Activated naive CD4-positive, alpha-beta T cell (primary cell): ENCODE measurements at places on chromosomes 11 and 22.

DNA sequence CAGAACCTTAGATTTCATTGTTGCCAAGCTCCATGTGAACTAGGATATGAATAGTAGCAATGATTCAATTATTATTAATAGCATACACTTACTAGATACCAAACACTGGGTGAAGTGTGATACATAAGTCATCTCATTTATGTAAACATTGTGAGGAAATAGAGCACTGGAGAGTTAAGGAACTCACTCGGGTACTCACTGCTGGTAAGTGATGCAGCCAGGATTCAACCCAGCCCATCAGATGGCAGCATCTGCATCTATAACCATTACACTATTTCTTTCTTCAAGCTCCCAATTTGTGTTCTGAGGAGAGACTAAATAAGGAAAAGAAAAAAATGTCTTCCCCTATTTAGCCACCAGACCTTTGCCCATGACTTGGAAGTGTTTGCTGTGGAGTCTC, 10.2 kb upstream of the ALG8 start:
- DNase-seq = no peak

DNA sequence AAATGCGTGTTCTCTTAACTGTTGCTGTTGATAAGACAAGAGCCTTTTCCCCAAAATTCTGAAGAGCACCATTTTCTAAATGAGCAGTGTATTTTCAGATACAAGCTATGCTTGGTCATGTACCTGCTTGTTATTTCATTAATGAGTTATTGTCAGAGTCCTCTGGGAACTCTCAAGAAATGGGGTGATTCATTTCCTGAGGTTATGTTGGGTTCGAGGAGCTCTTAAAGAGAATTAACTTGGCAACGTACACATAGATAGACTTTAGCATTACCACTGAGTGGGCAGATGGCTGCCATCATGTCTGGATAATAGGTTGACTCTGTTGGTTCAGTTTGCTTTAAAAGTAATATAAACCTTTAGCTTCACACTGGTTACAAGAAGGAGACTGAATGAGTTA, 87.9 kb upstream of the SORL1-AS1 start:
- DNase-seq = no peak

- no peak for DNase-seq
These were observed 899 bp upstream of the KLHDC7B start for GRCh38 chr22:50544746-50545253.

DNA sequence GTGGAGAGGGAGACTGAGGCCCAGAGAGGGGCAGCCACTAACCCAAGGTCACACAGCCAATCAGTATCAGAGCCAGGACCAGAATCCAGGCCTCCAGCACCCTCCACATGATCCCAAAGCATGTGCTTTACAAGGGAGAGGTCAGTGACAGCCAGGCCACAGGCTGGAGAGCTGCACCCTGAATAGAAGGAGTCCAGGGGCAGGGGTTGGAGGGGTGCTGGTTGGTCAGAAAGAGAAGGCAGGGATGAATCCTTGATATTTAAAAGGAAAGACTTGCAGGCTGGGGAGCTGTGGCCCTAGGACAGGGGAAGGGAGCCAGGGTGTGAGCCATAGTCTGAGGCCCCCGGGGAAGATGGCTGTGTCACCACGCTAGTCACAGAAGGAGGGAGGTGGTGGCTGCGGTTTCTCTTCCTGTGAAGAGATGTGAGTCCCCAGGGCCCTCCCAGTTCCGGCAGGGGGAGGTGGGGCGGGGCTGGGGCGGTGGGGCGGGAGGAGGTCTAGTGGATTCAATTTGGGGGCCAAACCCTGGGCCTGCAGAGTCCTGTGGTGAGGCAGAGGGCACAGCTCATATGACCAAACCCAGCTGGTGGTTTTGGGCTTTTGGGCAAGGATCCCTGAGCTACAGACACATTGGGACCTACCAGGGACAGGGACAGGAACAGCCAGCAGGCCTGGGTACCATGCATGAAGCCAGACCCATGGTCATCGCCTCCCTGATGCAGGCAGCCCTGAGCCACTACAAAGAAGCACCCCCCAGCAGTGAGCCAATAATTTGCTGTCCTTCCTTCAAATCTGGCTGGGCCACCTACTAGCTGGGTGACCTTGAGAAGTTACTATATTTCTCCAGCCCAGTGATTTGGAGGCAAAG, 14.0 kb downstream of the RAC2 start:
- peak; percentile 78 for DNase-seq

DNA sequence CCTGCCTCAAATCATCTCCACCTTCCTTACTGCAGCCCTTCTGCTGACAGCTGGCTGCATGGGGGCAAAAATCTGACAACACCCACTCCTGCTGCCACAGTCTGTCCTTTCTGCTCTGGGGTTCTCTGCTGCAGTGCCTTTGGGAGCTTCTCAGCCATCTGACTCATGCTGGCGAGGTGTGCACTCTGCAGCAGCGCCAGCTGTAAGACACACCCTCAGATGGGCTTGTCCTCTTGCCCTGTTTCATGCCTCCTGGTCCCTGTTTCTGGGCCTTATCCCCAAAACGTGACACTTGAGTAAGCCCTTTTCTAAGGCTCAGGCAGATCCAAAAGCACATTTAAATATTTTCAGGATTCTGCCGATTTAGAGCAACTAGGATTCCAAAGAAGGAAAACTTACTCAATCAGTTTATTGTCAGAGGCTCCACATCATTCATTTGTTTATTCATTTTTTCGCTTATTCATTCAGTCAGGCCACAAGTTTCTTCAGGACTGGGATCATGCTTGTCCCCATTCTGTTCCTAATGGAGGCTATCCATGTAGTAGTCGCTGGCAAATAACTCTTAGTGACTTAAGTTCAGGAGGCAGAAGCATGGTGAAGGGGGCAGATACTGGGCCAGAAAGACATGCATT, 60.2 kb downstream of the SMIM38 start:
- no peak for DNase-seq

- no peak for DNase-seq
These were observed 5.8 kb downstream of the POLR2F start for GRCh38 chr22:37959231-37959825.

DNA sequence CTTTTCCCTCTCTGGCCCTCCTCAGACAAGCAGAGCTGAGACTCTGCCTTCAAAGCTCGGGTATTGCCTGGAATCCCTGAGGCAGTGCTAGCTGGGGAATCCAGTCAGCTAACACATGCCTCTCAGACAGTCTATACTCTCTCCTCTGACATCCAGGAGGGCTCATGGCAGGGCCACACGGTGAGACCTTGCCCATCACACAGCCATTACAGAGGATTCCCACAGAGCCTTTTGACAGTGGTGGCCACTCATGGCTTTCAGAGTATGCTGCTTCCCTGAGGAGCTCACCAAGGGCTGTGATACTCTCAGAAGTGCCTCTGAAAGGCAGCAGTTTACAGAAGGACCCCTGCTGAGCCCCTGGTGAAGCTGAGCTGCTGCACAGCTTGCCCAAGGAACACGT, 165.3 kb downstream of the RRAS2 start:
- no peak for DNase-seq

DNA sequence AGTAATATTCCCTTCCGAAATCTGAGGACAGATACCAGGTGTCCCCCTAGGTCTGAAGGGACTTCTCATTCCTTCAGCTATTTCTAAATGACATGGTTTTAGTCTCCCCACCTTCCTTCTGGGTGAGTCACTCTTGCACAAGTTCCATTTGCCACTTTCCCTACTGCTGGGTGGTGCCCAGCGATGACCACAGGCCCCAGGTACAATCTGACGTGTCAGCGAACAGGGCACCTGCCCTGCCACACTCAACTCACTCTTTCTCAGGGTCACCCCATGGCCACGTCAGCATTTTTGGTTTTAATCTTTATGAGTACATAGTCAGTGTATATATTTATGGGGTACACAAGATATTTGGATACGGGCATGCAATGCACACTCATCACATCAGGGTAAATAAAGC, 17.2 kb downstream of the POU2AF1 start:
- DNase-seq = no peak

DNA sequence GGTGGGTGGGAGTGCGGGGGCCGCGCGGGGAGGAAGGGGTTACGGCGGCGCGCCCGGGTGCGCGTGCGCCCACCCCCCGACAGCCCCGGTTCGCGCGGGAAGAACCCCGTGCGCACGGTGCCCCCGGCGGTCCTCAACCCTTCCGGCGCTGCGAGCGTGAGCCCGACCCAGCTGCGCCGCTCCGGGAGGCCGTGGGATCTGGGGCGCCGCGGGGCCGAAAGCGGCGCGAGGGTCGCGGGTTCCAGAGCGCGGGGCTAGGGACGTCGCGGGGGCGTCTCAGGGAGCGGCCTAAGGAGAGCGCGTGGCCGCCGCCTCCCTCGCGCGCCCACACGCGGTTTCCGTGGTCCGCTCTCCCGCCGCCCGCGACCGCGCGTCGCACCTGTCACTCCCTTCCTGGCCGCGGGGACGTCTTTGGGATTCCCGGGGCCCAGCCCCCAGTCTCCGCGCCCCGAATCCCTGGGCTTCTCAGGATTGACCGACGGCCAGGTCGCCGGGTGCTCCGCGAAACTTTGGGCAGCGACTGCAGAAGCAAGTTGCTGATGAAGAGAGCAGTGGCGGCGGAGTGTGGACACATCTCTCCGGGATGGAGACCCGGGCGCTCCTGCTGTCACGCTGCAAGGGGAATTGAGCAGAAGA, 582 bp downstream of the SREBF2 start:
- DNase-seq = peak; percentile 22

- DNase-seq = no peak
These were observed 25.7 kb downstream of the ARAP1 start for GRCh38 chr11:72726266-72727220.

DNA sequence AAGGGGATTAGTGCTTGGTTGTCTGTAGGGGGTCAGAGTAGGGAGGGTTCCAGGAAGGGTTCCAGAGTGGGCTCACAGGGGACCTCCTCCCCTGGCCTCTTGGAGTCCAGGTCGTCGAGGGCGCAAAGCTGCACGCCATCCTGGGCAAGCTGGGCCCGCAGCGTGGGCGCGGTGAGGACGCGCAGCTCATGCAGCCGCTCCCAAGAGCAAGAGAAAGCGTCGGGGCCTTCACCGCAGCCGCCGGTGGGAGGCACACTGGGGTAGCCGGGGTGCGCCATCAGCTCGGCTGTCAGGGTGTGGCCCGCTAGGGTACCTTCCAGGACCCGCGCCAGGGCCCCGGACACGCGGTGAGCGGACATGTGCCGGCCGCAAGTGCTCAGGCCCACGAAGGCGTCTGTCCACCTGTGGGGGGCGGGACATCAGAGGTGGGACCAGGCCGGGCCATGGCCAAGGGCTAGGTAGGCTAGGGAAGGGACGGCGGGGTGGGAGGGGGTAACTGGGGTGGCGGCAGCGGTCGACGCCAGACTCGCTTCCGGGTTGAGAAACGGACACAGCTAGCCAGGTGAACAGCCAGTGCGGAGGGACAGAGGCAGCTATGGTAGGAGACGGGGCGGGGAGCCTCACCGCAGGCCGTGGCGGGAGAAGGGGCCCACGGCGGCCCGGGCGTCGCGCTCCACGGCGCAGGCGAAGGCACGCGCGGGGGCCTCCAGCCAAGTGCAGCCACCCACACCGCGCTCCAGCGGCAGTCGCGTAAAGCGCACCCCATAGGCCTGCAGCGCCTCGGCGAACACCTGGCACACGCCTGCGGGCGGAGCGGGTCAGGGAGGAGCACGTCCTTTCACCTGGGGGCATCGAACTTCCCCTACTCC, 1.2 kb downstream of the YDJC start:
- DNase-seq = no peak

GRCh38 chr11:11476971-11477645, 124.1 kb upstream of the CSNK2A3 start:
- no peak for DNase-seq

- no peak for DNase-seq
These were observed 312.4 kb upstream of the PITPNB start for GRCh38 chr22:28231441-28231840.

GRCh38 chr22:34068001-34068400, 147.7 kb upstream of the LARGE1 start:
- DNase-seq = no peak

GRCh38 chr11:128153697-128154048, 433.7 kb downstream of the ETS1 start:
- no peak for DNase-seq

- DNase-seq = no peak
These were observed 2.0 kb downstream of the GTF2H1 start for GRCh38 chr11:18324381-18324780.

DNA sequence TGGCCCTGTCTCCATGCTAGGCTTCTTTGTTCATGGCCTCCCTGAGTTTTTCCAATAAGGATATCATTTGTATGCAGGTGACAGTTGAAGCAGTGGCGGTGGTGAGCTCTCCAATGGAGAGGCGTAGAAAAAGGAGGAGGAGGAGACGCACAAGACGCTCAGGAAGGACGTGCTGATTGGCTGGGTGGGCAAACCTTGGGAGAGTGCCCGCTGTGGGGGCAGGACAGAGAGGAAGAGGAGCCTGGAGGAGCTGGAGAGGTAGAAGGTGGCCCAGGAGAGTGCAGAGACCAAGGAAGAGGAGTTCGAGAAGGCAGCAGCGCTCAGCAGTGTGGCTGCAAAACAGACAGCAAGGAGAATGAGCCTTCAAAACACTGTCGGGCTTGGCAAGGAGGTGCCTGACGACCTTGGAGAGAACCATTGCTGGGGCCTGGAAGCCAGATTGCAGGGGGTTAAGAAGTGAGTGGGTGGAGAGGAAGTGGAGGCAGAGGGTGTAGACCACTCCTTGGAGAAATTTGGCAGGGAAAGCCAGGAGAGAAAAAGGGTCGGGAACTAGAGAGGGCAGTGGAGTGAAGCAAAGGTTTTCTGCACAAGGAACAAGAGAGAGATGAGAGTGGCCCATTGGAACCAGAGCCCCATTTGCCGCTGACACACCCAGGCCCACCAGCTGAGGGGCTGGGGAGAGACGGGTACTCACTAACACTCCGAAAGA, 7.5 kb downstream of the CLCF1 start:
- no peak for DNase-seq

- no peak for DNase-seq
These were observed 160.7 kb downstream of the BUD13 start for GRCh38 chr11:116611998-116612620.

GRCh38 chr11:35388061-35388460, 31.3 kb downstream of the SLC1A2 start:
- no peak for DNase-seq

GRCh38 chr11:124889191-124890091, 8.2 kb downstream of the ROBO4 start:
- no peak for DNase-seq

DNA sequence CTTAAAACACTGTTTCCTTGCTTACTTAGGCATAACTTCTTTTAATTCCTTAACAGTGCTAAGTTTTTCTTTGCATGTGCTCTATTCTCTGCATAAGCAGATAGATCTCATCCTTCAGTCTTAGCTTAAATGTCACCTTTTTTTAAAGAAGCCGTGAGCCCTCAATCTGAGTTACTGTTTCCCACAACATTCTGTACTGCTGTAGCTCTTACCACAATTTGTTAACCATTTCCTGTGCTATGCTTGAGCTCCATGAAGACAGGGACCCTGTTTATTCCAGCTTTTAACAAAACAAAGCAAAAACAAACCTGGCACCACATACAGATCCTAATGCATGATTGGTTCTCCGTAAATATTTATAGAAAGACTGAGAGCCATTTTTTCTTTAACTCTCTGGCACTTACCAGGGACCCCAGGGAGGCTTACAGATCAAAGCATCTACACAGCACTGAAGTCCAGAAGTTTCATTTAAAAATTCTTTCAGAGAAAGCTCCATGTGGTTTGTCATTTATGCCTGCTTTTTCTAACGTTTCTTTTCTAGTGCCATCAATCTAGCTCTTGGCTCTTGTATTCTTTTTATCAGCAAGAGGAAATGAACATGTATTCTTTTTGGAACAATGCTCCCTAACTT, 74.9 kb downstream of the DYNC2H1 start:
- no peak for DNase-seq
